ENCODE measurements at places on chromosomes 2 and 18. TPM values are rescaled to one million over a fixed set of nuclear protein-coding genes. Genes with fewer than 3 reads are reported as not detected.

Gene POTEI
- 0.11 TPM for total RNA-seq

Gene RTKN
- total RNA-seq = 11.9 TPM

Gene FBLN7
- total RNA-seq = not detected

Gene C18orf63
- not detected for total RNA-seq

Gene DCC
- total RNA-seq = not detected

Gene NT5C1B
- total RNA-seq = not detected

Gene MAP2
- 0.29 TPM for total RNA-seq

Gene COL4A4
- total RNA-seq = 3.4 TPM
